ENCODE measurements at places on chromosomes 3 and 15.

DNA sequence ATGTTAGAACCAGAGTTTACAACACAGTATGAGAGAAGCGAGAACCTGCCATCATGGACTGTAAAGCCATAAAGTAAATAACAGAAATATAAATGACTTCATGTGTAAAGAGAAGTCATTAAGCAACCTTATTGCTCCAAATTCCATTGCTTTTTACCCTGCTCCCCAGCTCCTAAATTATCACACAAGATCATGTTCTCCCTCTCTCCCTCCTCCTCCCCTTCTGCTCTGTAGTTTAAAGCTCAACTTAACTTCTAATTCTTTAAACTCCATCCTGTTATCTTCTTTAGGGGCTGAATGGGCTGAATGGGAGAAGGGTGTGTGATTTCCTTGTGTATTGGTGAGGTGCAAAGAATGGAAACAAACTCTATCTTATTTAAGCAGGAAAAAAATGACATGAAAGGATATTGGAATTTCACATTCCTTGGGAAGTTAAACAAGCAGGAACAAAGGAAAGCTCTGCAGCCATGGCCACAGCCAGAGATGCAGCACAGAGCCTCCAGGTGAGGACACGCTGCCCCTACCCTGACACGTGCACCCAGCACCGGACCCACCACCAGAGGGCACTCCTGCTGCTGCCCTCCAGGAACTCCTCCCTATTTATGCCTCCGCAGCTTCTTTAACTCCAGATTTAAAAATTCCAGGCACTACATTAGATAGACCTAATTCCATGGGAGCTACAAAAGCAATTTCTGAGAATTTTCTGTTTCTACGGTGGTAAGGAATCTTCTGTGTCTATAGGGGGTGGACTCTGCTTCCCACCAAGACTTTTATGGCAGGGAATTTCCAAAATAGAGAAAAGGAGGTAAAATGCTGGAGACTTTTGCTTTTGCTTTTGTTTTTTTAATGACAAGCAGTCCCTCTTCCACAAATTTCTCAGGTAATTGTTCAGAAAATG, 76.9 kb upstream of the ABI3BP start:
- DNase-seq = peak; percentile 31

DNA sequence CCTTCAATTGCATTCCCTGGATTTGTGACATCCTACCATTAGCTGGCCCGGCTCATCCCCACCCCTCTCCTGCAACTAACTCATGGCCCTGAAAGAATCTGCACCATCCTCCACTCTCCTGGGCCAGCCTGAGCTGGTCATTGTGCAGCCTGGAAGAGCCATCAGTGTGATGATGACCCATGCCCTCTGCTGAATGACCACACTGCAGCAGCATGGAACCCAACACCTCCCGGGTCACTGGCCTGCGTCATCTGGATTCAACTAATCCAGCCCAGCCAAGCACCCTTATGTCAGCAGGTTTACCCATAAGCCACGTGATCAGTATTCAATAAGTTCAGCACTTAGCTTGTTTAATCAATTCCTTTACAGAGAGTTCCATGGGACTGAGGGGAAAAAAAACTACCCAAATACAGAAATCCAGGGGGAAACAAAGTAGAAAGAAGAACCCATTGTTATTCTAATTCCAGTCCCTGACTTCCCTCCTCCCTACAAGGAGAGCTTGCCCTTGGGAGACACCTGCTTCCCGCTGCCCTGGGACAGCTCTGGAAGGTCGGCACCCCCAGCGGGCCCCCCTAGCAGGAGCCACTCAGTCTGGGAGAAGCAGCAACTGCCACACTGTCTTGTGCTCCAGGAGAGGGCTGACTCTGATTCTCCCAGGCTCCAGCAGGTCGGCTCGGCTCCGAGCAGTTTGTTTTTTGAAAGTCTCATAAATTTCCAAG, 309.1 kb upstream of the TLE3 start:
- no peak for DNase-seq

DNA sequence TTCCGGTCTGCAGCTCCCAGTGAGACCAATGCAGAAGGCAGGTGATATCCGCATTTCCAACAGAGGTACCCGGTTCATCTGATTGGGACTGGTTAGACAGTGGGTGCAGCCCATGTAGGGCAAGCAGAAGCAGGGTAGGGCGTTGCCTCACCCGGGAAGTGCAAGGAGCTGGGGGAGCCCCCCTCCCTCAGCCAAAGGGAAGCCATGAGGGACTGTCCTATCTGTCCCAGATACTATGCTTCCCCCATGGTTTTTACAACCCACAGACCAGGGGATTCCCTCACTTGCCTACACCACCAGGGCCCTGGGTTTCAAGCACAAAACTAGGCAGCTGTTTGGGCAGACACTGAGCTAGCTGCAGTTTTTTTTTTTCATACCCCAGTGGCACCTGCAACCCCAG, 71.8 kb downstream of the CPNE4 start:
- DNase-seq = no peak

- DNase-seq = no peak
Measured at GRCh38 chr15:99452010-99452409, 113.8 kb upstream of the MEF2A start.

DNA sequence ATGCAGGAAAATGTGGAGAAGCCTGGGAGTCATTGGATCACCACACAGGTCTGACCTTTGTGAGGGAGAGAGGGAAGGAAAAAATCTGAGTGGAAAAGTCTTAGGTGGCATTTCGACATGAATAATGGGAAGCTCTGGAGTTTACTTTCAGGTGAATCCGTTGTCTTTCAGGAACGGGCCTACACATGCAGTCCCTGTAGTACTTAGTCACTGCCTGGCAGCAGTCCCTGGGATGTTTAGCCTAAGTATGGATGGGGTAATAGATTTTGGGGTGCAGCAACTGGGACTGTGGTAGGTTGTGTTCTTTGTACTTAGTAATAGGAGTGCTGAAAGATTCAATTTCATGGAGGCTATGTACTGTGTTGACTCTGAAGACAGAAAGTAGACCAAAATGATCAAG, 227.5 kb upstream of the EPHA3 start:
- DNase-seq = no peak

GRCh38 chr15:90685591-90686434, 31.3 kb upstream of the BLM start:
- no peak for DNase-seq

GRCh38 chr15:90683371-90683770, 33.8 kb upstream of the BLM start:
- no peak for DNase-seq

GRCh38 chr3:24523215-24523614, 28.6 kb upstream of the THRB start:
- DNase-seq = no peak

GRCh38 chr3:101976473-101976872, 127.2 kb downstream of the NFKBIZ start:
- DNase-seq = no peak

- DNase-seq = no peak
Measured at GRCh38 chr15:98801234-98801561, 152.9 kb downstream of the IGF1R start.

- DNase-seq = no peak
Measured at GRCh38 chr15:78065284-78065872, 12.1 kb downstream of the TBC1D2B start.

- DNase-seq = no peak
Measured at GRCh38 chr3:62970648-62971047, 95.4 kb upstream of the CADPS start.

DNA sequence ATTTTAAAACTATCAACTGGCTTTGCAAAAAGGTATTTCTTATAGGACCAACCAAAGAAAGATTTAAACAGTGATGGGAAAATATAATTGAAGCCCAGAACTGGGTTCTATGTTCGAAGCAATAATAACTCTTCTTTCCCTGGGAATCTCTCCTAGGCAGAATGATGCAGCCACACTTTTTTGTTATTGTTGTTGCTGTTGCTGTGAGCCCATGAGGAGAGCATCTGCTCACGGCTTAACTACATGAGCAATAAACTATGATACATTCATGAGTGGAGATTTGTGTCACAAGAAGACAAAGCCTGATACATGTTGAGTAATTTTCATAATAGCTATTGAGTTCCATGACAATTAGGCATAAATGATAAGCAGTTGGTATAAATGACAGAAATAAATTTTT, 80.5 kb downstream of the CRTC3 start:
- DNase-seq = no peak

DNA sequence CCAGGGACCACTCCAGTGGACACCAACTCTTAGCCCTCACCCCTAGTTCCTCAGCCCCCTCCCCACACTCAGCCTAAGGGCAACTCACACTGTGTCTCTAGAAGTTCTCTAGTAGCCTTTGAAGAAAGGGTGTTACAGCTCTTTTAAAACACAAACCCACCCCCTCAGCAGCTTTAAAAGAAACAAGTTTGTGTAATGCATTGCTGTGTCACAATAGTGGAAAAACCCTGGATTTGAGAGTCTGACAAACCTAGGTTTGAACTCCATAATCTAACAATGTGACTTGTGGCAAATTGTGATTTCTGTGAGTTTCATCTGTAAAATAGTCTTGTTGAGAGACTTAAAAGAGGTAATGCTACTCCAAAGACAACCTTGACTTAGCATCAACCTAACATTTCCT, 54.0 kb downstream of the PLCH1 start:
- no peak for DNase-seq

- no peak for DNase-seq
Measured at GRCh38 chr3:173624086-173624485, 226.5 kb downstream of the NLGN1 start.

DNA sequence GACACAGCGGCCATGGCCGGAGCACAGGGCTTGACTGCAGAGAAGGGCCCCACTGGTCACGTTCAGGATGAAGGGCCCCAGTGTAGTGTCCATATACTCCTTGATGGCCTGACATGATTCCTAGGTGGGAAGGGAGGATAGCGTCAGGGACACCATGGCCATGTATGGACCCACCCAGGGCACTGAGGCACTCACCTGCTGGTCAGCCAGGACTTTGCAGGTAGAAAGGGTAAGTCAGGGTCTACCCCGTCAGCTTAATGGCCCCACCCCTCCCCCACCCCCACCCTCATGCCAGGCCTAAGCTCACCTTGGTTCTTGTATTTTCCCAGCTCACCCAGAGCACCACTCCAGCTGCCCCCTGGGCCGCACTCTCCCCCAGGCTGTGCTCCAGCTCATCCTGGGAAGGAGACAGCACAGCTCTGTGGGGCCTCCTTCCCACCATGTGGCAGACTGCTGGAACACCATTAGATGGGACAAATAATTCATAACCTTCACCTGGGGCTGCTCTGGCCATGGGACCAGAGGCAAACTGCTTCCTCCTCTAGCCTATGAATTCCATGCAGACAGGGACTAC, 1.6 kb upstream of the HYAL3 start:
- DNase-seq = no peak

DNA sequence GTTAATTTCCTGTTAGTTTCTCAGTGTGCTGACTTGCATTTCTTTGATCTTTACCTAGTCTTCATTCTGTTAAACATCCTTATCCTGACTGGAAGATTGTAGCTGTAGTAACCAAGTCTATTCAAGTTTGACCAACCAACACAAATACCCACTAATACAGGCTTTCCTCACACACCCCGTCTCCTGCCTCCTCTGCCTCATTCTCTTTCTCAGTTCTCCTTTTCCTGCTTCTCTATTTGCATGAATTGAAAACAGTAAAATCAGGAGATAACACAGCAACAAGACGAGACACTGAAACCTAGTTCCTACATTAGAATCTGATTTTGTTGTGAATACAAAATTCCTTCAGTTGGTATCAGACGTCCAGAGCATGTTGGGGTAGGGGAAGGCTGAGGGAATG, 116.9 kb upstream of the ARPP21 start:
- DNase-seq = no peak

DNA sequence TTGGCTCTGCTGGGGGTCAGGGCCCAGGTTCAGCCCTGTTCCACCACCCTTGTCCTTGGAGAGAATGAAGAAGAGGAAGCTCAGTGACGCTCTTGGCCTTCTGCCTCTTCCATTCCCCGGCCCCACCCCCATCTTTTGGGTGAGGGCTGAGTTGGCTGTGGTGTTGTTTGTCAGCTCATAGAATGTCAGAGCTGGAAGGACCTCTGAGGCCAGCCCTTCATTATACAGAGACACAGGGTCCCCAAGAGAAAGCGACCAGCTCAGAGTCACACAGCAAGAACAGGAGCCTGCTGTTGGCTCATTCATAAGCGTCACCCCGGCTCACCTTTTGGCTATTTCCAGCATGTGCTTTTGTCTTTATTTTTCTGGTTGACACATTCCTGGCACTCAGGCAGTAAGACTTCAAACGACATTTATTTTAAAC, 68.2 kb downstream of the AAGAB start:
- DNase-seq = no peak

GRCh38 chr3:7504886-7505775, 644.2 kb downstream of the GRM7 start:
- DNase-seq = no peak

DNA sequence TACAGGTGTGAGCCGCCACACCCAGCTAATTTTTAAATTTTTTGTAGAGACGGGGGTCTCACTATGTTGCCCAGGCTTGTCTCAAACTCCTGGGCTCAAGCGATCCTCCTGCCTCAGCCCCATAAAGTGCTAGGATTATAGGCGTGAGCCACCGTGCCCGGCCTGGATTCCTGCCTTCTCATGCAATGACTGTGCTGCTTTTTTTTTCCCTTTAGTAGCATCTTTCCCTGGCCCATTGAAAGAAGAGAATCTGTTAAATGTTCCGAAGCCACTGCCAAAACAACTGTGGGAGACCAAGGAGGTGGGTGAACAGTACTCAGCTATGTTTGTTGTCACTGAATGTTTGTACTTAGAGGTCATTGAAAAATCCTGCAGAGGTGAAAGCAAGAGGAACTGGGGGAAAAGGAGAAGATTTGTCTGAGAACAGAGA, 88.0 kb downstream of the CRTC3 start:
- no peak for DNase-seq

GRCh38 chr3:116947148-116947547, 237.6 kb downstream of the TUSC7 start:
- no peak for DNase-seq

GRCh38 chr3:122689587-122689986, 8.9 kb downstream of the PARP14 start:
- no peak for DNase-seq

DNA sequence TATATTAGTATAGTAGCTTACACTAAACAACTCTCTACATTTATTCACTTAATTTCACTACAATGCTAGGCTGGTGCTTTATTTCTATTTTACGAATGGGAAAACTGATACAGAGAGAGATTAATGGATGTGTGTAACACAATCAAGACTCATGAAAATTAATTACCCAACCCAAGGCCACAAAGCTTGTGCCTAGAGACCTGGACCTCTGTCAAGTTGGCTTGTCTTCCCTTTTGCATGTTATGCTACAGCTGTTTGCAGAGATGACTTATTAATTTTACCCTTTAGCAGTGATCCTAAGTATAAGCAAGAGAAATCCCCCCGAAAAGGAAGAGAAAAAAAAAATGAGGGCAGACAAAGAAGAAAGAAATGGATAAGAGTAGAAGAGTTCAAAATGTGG, 162.5 kb downstream of the C3orf38 start:
- DNase-seq = no peak

DNA sequence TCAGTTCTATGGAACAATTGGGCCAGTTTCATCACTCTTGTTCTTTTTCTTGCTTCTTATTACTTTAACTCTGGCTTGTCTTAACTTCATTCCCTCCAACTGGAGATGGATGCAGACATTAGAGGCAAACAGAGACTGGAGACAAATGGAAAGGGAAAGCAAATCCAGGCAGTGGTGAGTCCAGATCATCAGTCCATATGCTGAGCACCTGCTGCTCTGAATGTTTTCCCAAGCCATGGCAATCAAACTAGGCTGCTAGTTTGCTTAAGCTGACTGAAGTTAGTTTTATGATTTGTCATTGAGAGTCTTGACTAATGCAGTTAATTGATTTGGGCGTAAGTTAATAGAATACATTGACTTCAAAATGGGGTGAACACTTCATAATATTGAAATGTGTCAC, 41.0 kb upstream of the TBC1D5 start:
- no peak for DNase-seq

GRCh38 chr3:60325610-60326170, 925.6 kb downstream of the FHIT start:
- DNase-seq = no peak

GRCh38 chr3:108899530-108899929, 54.1 kb downstream of the GUCA1C start:
- no peak for DNase-seq

Data from T-cell (primary cell).